ENCODE measurements at places on chromosomes 11 and 22. TPM values are rescaled to one million over a fixed set of nuclear protein-coding genes. Genes with fewer than 3 reads are reported as not detected.

PLAAT2 gene
- not detected for total RNA-seq

DNA sequence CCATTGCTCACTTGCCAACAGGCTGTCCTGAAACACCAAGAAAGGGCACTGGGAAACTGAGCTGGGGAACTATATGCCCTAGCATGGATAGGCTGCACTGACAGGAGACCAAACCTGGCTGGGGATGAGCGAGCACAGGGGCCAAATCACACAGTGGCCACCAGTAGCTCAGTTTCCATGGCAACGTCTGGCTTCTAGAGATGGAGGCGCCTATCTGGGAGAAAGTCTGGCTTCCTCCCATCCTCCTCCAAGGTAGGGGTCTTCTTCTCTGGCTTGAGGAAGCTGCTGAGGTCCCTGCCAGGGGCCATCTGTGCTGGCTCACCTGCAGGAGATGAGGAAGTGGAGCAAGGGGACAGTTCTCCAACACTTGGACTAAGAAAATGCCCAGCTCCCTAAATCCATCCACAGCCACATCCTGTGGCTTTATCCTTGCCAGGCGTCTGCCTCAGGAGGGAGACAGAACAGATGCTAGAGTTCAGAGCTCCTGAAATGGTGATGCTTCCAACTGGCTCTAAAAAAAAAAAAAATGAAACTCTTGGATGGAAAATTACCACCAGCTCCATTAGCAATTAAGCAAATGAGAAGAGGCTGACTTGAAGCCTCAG lies 48.3 kb downstream of the SYT13 start:
- DNase-seq, result no peak

DNAJB13 gene
- not detected for total RNA-seq

ZBED4 gene
- total RNA-seq, result 6.2 TPM

- no peak for DNase-seq
These were observed 20.5 kb upstream of the ISX start for GRCh38 chr22:35045451-35045850.

GRCh38 chr22:36334081-36334820 lies 53.5 kb downstream of the MYH9 start:
- no peak for DNase-seq

DNA sequence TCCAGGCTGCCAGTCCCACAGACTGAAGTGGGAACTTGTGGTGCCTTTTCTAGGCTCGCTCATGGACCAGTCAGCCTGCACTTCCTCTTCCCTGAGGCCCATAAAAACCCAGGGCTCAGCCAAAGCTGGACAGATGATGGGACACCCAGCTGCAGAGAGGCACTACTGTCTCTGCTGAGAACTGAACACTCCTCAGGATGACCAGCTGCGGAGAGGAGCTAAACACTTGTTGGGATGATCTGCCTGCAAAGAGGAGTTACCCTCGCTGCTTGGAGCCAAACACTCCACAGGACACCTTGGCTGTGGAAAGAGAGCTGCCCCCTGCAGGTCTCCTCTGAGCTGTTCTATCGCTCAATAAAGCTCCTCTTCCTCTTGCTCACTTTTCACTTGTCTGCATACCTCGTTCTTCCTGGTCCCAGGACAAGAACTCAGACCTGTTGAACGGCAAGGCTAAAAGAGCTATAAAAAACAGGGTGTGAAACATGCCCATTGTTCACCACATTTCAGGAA lies 465.5 kb downstream of the GUCY1A2 start:
- no peak for DNase-seq

Data from cardiac septum (tissue), 1 donor.